Stomach (tissue), 19 donors: ENCODE measurements at places on chromosomes 2 and 18. TPM values are rescaled to one million over a fixed set of nuclear protein-coding genes. Genes with fewer than 3 reads are reported as not detected.
A peak's percentile ranks its signal among the peaks of the same experiment; 100 is the strongest.

DNA sequence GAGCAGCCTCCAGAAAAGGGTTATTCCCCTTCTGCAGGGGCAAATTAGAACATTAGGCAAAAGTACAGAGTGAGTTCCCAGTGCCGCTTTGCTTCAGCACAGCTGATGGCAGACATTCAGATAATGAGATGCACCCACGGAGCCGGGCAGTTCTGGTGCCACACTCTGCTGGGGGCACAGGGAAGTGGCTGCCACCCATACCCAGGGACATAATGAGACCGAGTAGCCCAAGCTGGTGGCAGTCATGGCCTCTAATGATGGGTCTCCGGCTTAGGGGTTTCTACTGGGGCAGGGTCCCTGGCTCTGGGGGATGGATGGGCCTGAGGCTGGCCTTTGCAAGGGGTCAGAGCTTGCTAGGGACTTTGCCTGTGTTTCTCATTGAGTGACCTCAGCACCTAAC, 26.2 kb downstream of the GLI2 start:
- no peak for DNase-seq

DNA sequence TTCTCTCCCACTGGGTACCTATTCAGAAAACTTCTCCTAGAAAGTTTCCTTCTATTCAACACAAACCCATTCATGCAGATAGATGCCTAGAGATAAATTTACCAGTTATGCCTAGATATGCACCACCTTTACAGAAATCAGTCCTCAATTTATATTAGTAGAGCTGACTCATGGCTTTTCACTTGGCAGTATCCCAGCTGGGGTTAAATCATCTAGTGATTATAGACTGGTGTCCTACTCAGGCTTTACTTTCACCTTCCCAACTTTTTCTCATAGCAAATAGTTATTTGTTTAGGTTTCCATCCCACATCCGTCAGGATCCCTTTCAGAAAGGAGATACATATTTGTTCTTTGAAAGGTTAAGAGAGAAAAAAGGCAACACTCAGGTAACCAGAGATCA, 124.5 kb downstream of the AQP4 start:
- DNase-seq = no peak

DNA sequence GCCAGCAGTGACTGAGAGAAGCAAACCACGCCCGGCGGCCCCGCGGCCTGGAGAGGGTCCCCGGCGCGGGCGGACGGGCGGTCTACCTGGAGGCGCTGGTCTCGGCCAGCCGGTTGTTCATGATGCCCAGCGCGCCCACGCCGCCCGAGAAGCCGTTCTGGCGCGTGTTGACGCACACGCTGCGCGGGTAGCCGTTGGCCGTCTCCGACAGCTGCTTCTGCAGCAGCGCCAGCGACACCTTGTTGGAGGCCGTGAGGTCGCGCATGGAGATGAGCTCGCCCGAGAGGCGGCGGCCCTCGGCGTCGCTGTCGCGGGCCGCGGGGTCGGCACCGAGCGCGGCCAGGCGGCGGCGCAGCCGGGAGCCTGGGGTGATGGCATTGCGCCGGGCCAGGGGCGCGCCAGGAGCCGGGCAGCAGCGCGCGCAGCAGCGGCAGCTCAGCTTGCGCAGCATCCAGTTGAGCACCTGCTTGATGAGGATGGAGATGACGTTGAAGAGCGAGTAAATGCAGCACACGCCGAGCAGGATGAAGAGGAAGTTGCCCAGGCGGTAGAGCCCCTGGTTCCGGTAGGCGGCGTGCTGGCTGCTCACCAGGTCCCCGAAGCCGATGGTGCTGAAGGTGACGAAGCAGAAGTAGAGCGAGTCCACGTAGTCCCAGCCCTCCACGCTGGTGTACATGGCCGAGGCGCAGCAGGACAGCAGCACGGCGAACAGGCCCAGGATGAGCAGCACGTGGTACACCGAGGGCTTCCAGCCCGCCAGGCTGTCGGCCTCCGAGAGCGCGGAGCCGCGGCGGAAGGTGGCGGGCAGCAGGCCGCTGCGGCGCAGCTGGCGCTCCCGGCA, 118.1 kb downstream of the MSH2 start:
- DNase-seq = peak; percentile 46

GRCh38 chr18:34844072-34844471, 134.0 kb downstream of the DTNA start:
- no peak for DNase-seq

Gene PEX13
- 21.4 TPM for total RNA-seq

DNA sequence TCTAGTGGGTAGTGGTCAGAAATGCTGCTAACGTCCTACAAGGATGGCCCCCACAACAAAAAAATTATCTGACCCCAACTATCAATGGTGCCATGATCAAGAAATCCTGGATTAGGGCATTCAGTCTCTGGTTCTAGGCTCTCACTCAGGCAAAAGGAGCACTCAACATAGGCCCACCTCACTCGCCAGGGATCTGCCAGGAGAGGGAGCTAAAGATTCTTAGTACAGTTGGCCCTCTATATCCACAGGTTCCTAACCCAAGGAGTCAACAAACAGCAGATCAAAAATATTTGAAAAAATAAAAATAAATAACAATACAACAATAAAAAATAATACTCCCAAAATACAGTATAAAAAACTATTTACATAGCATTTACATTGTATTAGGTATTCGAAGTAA, 10.0 kb downstream of the SLC4A5 start:
- DNase-seq = peak; percentile 54

Gene SLC9A4
- 114 TPM for total RNA-seq

GRCh38 chr2:127175751-127176354, 44.2 kb downstream of the CYP27C1 start:
- peak; percentile 24 for DNase-seq

GRCh38 chr2:33496726-33497125, 20.3 kb downstream of the RASGRP3 start:
- no peak for DNase-seq

Gene AAMP
- 144 TPM for total RNA-seq

Gene HJURP
- total RNA-seq = 28.3 TPM

GRCh38 chr2:19673213-19673791, 228.5 kb downstream of the TTC32 start:
- peak; percentile 18 for DNase-seq

GRCh38 chr2:72983500-72984161, 66.3 kb downstream of the EMX1 start:
- peak; percentile 52 for DNase-seq

DNA sequence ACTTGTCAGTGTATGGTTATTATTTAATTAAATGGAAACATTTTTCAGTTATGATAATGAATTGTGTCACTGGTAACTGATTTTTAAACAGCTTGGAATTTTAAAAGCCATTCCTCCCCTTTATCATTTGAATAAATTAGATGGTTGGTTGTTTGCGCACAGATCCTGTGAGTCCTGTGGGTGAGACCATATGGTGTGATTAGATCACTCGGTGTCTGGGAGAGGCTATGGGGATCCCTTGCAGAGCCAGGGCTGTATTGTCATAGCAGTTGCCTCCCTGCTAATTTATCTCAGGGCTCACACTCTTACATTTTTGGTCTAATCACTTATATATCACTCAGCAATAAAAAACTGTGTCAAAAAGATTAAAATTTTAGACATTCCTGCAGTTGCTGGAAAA, 133.5 kb downstream of the ASXL3 start:
- DNase-seq = no peak

Gene KHK
- 1.3 TPM for total RNA-seq

DNA sequence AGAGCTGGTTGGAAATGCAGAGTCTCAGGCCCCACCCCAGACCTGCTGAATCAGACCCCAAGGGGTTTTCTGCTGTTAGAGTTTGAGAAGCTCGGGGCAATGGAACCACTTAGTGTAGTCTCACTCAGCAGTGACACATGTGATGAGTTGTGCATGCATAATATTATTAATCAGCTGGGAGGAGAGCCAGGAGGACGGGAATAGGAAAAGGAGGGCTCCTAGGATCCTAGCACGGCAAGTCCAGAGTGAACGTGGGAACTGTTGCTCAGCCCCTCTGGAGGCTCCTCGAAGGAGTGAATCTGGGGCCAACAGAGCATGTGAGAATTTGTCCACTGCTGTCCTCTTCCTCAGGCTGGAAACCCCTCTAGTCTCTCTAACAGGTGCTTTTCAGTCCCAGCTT, 87.1 kb downstream of the HS1BP3 start:
- no peak for DNase-seq

Gene XDH
- total RNA-seq = 0.87 TPM

Gene TRAK2
- total RNA-seq = 16.9 TPM

DNA sequence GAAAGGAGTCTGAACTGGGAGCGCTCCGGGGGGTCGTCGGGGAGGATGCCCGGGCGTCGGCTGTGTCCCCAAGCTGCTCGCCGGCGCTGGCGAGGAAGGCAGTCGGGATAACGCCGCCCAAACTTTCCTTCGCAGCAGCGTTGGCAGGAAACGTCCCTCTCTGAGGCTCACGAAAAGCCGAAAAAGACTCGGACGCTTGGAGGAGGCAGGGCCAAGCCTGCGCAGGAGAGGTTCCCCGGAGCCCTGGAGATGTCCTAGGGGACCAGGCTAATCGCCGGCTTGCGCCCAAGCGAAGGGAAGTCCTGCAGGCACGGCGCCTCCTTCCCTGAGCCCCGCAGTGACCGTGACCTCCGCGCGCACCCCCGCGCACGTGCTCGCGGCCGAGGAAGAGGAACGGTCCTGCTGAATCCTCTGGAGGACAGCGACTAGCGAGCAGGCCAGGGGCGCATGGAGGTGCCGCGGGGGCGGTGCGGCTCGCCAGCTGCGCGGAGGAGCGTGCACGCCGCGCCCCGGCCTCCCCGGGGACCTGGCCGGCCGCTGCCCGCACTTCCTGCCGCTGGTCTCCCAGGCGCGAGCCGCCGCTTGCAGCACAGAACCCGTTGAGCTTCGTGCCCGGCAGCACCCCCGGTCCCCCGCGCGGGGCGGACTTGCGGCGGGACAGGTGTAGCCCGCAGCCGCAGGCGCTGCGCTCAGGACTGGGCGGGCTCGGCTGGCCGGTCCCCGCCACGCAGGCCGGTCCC, at the start of gene SH3RF3:
TSS of gene SH3RF3 (plus strand) at position 590 of the 740 bp plus-strand sequence.
- DNase-seq = peak; percentile 65

- DNase-seq = no peak
Observed at GRCh38 chr2:197081294-197081693, 154.8 kb upstream of the PGAP1 start.

DNA sequence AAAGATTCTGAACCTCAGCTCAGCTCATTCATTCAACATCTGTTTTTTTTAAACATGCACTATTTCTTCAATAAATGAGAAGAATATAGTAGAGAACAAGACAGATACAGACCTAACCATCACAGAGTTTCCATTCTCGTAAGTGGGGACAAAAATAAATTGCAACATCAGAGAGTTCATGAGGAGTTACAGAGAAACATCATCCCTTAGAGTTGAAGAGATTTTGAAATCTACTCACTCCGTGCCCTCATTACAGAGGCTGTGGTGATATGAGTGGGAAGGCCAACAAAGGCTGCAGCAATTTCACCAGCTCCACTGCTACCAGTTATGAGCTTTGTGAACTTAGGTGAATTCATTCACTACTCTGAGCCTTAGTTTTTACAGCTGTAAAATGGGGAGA, 399.3 kb downstream of the BCL11A start:
- no peak for DNase-seq

DNA sequence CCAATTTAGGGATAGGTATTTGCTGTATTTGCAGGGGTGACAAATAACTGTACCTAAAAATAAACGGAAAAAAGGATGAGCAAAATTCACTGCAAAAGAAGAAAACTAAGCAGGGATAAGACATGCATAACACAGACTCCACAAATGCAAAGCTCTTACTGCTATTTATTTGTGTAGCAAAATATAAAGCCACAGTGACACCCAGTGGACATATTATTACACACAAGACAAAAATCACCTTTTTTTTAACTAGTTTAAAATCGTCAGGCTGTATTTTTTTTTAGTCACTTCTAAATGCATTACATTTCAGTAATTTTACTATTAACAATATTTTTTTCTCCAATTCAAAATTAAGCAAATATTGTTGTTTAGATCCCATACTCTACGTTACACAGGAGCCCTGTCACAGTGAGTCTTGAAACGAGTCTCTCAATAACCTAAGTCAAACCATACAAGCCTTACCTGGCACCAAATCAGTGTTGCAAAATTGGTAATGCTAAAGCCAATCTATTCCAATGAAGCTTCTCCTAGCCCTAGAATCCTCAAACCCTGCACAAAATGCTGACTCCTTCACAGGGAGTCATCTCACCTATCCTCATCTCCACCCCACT, 23.7 kb downstream of the METTL4 start:
- DNase-seq = peak; percentile 81

Gene IL1F10
- not detected for total RNA-seq

- no peak for DNase-seq
Observed at GRCh38 chr18:68984342-68984741, 186.5 kb downstream of the CCDC102B start.

- DNase-seq = no peak
Observed at GRCh38 chr2:11904941-11905340, 158.5 kb downstream of the LPIN1 start.

GRCh38 chr2:401019-401679, 113.3 kb upstream of the ALKAL2 start:
- no peak for DNase-seq

GRCh38 chr2:139814458-139814857, 1034.3 kb upstream of the NXPH2 start:
- no peak for DNase-seq

GRCh38 chr2:240447331-240447730, 11.9 kb downstream of the GPC1 start:
- no peak for DNase-seq

Gene CCDC148
- not detected for total RNA-seq

Gene ITPRIPL1
- total RNA-seq = not detected

DNA sequence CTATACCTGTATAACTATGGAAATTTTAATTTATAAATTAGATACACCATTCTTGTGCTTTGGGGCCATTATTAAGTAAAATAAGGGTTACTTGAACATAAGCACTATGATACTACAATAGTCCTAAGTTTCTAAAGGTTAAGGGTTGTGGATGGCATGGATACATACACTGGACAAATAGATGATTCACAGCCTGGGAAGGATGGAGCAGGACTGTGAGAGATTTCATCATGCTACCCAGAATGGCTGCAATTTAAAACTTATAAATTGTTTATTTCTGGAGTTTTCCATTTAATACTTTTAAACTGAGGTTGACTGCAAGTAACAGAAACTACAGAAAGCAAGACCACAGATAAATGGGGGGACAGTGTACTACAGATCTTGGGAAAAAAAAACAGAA, 295.8 kb upstream of the ZNF804A start:
- DNase-seq = no peak

GRCh38 chr18:59127047-59127446, 12.6 kb upstream of the SEC11C start:
- DNase-seq = no peak

- DNase-seq = no peak
Observed at GRCh38 chr2:86239326-86239725, 40.1 kb downstream of the MRPL35 start.
